ENCODE measurements at places on chromosomes 1 and 21.

- no peaks in the 10 kb centered on the region for H3K36me3 ChIP-seq
- H3K27ac ChIP-seq = no peak overlapping the region
- H3K4me1 ChIP-seq = no peaks in the 10 kb centered on the region
- no peak for DNase-seq
- no peaks in the 10 kb centered on the region for H3K27me3 ChIP-seq
Measured at GRCh38 chr1:209168204-209168603, 415.3 kb upstream of the CAMK1G start.

DNA sequence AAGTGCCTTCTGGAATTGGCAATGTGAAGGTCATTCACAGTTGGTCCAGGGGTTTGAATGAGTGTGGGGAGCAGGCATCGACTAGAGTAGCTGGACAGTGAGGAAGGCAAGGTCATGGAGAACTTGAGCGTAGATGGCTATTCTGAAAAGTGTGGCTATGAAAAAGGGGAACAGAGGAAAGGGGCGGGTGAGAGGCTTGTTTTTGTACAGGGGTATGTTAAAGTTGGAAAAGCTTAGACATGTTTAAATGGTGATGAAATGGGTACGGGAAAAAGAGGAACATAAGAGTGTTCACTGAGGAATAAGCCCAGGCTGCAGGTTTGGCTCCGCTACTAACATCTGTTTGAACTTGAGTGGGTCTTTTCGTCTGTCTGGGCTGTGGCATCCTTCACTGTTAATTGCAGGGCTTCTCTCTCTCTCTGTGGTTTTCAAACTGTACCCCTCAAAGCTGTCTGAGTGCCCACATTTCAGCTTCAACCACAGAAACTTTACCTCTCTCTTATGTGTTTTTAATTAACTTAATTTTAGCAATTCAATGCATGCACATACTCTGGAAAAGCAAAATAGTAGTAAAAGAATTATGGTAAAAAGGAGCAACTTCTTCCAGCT lies 70.8 kb upstream of the COA6 start:
- H3K27me3 ChIP-seq = no peaks in the 10 kb centered on the region
- H3K4me3 ChIP-seq = no peak overlapping the region
- no peak overlapping the region for H3K27ac ChIP-seq

- H3K27me3 ChIP-seq = no peaks in the 10 kb centered on the region
- H3K4me3 ChIP-seq = no peak overlapping the region
- peaks cover 71% of the 10 kb centered on the region for H3K4me1 ChIP-seq
- DNase-seq = no peak
- H3K27ac ChIP-seq = no peak overlapping the region
Measured at GRCh38 chr21:42421018-42421793, 17.5 kb downstream of the UBASH3A start.

- no peak for DNase-seq
- H3K4me1 ChIP-seq = peaks cover 4% of the 10 kb centered on the region
- H3K4me3 ChIP-seq = no peak overlapping the region
- no peaks in the 10 kb centered on the region for H3K36me3 ChIP-seq
Measured at GRCh38 chr21:31526040-31526439, 133.5 kb upstream of the SOD1 start.

GRCh38 chr1:202805886-202806844 lies 2.1 kb downstream of the KDM5B start:
- H3K27ac ChIP-seq = peak overlapping the region; percentile 53
- H3K4me1 ChIP-seq = peaks cover 26% of the 10 kb centered on the region
- H3K27me3 ChIP-seq = no peaks in the 10 kb centered on the region
- H3K36me3 ChIP-seq = no peaks in the 10 kb centered on the region
- DNase-seq = peak; percentile 35

DNA sequence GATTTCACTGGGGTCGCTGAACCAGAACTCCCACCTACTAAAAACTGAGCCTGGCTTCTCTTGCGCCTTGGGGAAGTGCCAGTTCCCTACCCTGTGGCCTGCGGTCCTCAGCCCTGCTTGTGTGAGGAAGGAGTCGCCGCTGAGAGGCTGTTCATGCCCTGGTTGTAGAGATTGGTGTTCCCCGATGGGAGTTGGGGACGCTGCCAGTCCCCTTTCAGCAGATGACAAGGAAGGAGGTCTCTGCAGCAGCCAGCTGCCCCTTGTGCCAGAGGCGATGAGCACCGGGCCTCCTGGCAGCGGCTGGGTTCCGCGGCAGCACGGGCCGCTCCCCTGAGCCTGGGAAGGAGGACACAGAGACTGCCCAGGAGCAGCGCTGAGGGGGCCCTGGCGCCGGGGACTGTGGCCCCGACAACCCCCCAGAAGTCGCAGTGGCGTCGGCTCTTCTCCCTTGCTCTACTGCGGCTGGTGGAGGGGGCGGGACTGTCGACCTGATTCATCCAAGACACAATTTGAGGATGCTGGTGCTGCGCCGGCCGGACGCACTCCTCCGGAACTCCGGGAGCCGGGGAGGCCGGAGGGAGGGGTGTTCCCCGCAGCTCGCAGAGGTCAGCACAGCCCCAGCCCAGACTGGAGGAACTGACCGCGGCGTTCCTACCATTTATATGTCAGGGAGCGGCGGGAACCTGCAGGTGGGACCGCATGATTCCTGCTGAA lies 12.0 kb upstream of the ADORA3 start:
- H3K4me1 ChIP-seq = peaks cover 74% of the 10 kb centered on the region
- DNase-seq = no peak
- no peaks in the 10 kb centered on the region for H3K36me3 ChIP-seq
- H3K27me3 ChIP-seq = no peaks in the 10 kb centered on the region

- DNase-seq = no peak
- H3K4me3 ChIP-seq = no peak overlapping the region
- H3K36me3 ChIP-seq = no peaks in the 10 kb centered on the region
- H3K27me3 ChIP-seq = peaks cover 18% of the 10 kb centered on the region
- H3K4me1 ChIP-seq = peaks cover 6% of the 10 kb centered on the region
- H3K27ac ChIP-seq = no peak overlapping the region
Measured at GRCh38 chr1:206655471-206655882, 20.1 kb downstream of the DYRK3 start.

- no peaks in the 10 kb centered on the region for H3K36me3 ChIP-seq
- no peaks in the 10 kb centered on the region for H3K27me3 ChIP-seq
- no peak overlapping the region for H3K4me3 ChIP-seq
- H3K27ac ChIP-seq = no peak overlapping the region
Measured at GRCh38 chr1:195218428-195219212, 1389.6 kb downstream of the KCNT2 start.

DNA sequence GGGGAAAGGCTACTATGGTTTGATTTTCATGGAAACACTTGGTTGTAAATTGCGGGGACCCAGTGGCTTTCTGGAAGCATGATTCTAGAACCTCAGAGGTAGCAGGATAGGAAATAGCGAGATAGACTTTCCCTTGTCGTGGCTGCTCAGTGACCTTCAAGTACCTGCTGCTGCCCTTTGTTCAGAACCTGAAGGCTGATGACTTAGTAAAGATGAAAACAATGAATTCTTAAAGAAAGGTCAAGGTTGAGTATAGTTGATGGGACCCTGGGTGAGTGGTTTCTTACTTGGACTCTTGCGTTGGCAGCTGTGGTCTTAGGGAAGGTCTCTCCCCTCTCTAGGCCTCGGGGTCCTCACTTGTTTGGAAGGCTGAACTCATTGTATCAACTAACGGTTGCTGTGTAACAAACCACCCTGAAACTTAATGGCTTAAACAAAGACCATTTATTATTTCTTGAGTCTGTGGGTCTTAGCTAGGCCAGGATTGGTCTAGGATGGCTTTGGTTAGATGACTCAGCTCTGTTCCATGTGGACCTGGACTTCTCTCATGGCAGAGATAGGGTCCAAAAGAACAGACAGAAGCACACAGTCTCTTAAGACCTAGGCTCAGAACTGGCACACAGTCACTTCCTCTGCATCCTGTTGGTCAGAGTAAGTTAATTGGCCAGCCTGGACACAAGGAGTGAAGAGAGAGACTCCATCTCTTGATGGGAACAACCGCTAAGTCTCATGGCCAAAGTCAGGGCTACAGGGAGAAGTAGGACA lies 89.2 kb upstream of the SELENON start:
- H3K4me3 ChIP-seq = no peak overlapping the region
- no peak for DNase-seq
- H3K27ac ChIP-seq = no peak overlapping the region
- H3K4me1 ChIP-seq = peaks cover 53% of the 10 kb centered on the region
- peaks cover 5% of the 10 kb centered on the region for H3K36me3 ChIP-seq
- H3K27me3 ChIP-seq = no peaks in the 10 kb centered on the region

DNA sequence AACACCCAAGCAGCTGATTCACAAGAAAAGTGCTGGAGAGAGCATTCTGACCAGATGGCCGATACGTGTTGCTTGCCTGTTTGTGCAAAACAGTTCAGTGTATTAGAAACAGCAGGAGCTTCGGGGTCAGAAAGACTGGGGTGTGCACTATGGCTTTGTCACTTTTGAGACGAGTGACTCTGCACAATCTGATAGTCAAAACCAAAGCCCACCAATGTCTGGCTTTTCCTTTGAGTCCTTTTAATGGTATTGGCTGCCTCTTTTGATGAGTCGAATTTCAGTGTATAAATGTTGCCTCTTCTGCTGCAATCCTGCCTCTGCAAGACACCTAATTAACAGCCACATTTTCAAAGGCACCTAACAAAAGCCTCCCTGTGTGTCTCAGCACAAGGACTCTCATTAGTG lies 444.6 kb downstream of the AJAP1 start:
- H3K27me3 ChIP-seq = peaks cover 2% of the 10 kb centered on the region
- no peak for DNase-seq
- H3K27ac ChIP-seq = no peak overlapping the region
- no peaks in the 10 kb centered on the region for H3K4me1 ChIP-seq

GRCh38 chr1:44289530-44289929 lies 65.5 kb downstream of the ERI3 start:
- no peaks in the 10 kb centered on the region for H3K4me1 ChIP-seq
- no peak for DNase-seq
- no peak overlapping the region for H3K4me3 ChIP-seq

DNA sequence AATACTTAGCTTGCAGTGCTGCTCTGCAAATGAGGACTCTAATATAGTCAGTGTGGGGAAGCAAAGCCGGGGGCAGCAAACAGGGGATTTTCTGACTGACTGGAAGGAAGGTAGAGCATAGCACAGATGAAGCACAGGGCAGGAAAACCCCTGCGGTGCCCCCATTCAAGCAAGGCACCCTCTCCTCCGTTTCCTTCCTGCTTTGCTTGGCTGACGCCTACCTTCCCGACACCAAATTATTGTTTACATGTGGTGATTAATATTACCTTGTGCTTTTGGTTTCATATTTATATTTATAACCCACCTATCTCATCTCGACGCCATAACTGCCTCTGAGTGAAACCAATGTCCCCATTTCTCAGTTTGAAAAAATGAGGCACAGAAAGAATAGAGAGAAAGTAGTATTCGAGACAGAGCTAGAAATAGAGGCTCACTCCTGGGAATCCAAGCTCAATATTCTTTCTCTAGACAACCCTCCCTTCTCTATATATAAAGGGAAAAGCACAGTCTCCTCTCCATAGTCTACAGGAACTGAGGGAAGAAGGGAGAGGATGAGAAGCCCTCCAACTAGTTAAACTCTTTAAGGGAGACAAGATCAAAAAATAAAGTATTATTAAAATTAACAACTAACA lies 41.3 kb downstream of the PIK3C2B start:
- peaks cover 41% of the 10 kb centered on the region for H3K36me3 ChIP-seq
- peak overlapping the region; percentile 80 for H3K27ac ChIP-seq
- H3K4me1 ChIP-seq = peaks cover 57% of the 10 kb centered on the region
- DNase-seq = peak; percentile 89
- no peak overlapping the region for H3K4me3 ChIP-seq

GRCh38 chr1:185157599-185158412 lies 839 bp downstream of the SWT1 start:
- peak overlapping the region; percentile 97 for H3K27ac ChIP-seq
- H3K27me3 ChIP-seq = no peaks in the 10 kb centered on the region
- H3K36me3 ChIP-seq = peaks cover 3% of the 10 kb centered on the region
- H3K4me1 ChIP-seq = peaks cover 16% of the 10 kb centered on the region
- peak; percentile 11 for DNase-seq

DNA sequence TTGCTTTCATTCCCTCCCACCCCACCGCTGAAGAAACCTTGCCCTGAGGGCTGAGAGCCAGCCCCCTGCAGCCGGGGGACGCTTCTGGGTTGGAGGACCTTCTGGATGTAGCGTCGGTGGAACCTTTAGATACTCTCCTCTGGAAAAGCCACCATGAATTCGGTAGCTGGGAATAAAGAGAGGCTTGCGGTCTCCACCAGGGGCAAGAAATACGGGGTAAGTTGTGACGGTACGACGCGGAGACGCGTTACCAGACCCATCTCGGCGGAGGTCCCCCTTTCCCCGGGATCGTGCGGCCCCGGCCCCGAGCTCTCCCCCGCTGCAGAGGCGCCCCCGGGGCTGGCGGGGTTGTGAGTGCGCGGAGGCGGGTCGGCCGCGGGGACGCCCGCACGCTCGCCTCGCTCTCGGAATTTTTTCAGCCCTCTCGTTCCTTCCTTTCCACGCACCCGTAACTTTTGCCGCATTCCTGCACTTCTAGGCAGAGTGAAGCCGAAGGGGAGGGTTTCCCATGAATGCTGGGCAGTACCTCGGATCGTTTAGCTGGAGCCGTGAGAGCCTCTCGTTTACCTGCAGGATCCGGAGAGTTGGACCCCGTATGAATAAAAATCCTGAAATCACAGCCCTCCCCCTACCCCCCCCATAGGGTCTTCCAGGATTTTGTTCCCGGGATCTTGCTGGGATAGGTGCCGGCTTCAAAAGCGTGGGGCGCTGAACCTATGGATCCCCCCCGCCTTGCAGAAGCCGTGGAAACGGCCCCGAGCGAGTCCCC lies 671 bp downstream of the KIF26B start:
- peaks cover 37% of the 10 kb centered on the region for H3K4me1 ChIP-seq
- peaks cover 64% of the 10 kb centered on the region for H3K27me3 ChIP-seq
- H3K36me3 ChIP-seq = no peaks in the 10 kb centered on the region
- no peak overlapping the region for H3K27ac ChIP-seq

GRCh38 chr1:59352065-59352464 lies 55.2 kb downstream of the FGGY start:
- H3K4me3 ChIP-seq = no peak overlapping the region
- H3K36me3 ChIP-seq = no peaks in the 10 kb centered on the region
- no peaks in the 10 kb centered on the region for H3K27me3 ChIP-seq
- no peaks in the 10 kb centered on the region for H3K4me1 ChIP-seq
- no peak overlapping the region for H3K27ac ChIP-seq

DNA sequence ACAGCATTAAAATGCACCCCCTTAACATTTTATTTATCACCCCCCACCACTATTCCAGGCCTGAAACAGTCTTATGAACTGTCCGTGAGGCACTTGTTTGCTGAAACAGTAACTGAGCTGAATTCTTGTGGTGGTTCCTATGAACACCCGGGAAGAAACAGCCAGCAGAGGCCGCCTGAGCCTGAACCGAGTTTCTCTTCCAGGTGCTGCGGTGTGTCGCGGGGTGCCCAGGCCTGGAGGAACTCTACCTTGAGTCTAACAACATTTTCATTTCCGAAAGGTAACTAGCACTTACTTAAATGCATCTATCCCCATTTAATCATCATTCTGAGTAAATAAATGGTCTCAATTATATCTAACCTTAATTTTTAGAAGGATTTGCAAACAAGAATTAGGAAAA lies 66.8 kb downstream of the TBCE start:
- no peaks in the 10 kb centered on the region for H3K27me3 ChIP-seq
- no peak overlapping the region for H3K4me3 ChIP-seq
- no peak for DNase-seq
